ENCODE measurements at places on chromosomes 12 and 14. TPM values are rescaled to one million over a fixed set of nuclear protein-coding genes. Genes with fewer than 3 reads are reported as not detected.

DNA sequence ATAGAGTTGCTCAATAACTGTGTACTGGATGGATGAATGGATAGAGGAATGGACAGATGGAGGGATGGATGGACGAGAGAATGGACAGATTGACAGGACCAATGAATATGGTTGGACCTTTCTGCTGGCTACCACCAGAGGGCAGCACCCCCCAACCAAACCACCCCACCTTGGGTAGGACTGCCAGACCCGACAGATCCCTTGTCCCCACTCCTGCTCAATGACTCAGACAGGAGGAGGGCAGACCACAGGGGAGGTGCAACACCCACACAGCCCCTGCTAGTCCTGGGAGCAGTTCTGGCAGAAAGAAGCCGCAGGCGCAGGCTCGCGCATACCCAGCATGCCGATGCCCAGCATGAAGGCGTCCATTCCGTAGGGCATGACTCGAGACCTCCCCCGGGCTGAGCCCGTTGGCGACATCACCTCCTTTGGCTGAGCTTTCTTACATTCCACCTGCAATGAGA, 12.4 kb downstream of the MSI1 start:
- DNase-seq: peak; percentile 96

- DNase-seq: no peak
Measured at GRCh38 chr14:91899213-91899612, 31.9 kb upstream of the TC2N start.

The AP1G2 gene
- polyA plus RNA-seq: 73.4 TPM

- no peak for DNase-seq
Measured at GRCh38 chr14:30988509-30988908, 36.9 kb upstream of the AP4S1 start.

DNA sequence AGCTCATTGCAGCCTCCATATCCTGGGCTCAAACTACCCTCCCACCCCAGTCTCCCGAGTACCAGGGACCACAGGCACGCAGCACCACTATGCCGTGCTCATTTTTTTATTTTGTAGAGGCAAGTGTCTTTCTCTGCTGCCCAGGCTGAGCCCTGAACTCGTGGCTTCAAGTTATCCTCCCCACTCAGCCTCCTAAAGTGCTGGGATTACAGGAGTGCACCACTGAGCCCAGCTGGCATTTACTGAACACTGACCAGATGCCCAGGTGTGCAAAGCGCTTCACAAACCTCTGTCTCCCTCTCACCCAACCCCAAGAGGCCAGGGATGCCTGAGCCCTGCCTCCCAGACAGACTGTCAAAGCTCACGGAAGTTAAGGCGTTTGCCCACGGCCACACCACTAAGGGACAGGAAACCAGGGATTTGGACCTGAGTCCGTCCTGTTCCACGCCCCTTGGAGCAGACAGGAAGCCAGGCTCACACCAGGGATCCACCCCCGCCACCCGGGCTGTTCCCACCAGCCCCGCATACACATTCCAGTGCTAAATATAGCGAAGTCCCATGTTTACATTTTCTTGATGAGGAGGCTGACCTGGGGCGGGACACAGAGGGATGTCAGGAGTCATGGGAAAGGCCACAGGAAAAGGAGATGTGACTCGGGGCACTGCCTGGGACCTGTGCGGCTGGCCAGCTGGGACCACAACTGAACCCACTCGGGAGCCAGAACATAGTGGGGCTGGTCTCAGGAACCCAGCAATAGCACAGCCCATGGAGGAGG, 51.2 kb downstream of the TESC start:
- DNase-seq: no peak

GRCh38 chr12:27996761-27997160, 24.2 kb upstream of the PTHLH start:
- DNase-seq: no peak

GRCh38 chr12:88921890-88922532, 341.7 kb upstream of the KITLG start:
- DNase-seq: no peak

The KCNC2 gene
- not detected for polyA plus RNA-seq
